ENCODE measurements at places on chromosomes 2 and 18.

DNA sequence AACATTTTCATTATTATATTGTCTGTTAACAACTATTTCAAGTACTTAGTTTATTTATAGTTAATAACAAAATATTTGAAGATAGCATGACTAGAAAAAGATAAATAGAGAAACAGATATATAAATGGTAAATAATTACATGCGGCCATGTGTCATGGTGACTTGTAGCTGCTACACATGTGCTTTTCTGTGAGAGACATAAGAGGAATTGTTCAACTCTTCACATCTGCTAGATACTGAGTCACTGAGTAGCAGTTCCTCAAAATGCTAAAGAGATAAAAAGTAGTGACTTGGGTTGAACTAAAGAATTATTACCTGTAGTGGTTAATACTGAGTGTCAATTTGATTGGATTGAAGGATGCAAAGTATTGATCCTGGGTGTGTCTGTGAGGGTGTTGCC is 37.5 kb upstream of the SCN9A start:
- no peak for DNase-seq

- DNase-seq: no peak
Observed at GRCh38 chr2:102619414-102620319, at the start of gene SLC9A2. Gene SLC9A2, plus strand, starts transcription at chr2:102619553. Its CDS starts 296 bp downstream, at chr2:102619849.

DNA sequence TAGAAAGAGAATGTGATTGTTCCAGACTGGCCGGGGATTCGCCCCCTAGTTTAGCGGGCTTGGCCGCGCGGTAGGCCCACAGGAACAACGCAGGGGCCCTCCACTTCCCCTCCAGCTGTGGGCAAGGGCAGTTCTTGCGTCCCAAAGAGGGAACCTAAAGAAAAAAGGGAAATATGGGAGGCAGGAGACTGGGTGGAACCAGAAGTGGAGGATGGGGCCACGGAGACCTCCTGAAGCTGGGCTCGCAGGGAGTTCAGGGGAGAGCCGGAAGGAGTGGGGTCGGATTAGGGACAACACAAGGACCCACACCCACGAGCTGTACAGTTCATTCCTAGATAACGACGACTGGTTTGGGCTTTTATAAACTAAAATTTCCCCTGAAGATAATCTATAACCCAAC is 18.2 kb downstream of the GNLY start:
- no peak for DNase-seq

DNA sequence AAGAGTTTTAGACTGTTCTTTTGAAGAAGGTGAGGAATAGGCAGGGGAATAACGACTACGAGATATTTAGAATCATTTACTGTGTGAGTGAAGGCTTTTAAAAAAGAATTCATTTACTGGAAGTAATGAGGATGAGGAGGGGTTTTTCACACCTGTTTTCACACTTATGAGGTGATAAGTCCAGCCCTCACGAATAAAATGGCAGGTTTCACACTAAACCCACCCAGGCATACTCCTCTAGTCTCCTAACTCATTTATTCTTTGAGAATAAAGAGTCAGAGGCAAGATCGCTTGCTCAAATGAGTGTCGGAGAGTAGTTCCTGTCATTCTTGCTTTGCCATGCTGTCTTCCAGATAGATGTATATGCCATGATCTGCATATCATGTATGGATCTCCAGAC is 79.0 kb upstream of the ZEB2 start:
- DNase-seq: no peak

DNA sequence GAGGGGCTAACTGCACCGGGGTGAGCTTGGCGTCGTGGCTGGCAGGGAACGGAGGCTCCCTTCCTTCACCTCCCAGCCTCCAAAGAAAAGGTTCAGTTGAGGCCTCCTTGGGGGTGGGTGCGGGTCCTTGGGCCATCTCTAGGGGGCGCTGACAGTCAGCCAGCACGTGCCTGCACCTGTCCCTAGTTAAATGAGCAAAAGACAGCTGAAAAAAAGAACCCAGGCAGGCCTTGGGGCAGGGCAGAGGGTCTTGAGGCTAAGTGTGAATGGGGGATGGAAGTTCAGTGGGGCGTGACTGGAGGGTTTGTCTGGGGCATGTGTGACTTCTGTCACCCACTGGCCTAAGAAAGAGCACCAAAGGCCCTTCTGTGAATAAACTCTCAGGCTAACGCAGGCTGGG is 56.4 kb downstream of the ZFP36L2 start:
- peak; percentile 49 for DNase-seq

DNA sequence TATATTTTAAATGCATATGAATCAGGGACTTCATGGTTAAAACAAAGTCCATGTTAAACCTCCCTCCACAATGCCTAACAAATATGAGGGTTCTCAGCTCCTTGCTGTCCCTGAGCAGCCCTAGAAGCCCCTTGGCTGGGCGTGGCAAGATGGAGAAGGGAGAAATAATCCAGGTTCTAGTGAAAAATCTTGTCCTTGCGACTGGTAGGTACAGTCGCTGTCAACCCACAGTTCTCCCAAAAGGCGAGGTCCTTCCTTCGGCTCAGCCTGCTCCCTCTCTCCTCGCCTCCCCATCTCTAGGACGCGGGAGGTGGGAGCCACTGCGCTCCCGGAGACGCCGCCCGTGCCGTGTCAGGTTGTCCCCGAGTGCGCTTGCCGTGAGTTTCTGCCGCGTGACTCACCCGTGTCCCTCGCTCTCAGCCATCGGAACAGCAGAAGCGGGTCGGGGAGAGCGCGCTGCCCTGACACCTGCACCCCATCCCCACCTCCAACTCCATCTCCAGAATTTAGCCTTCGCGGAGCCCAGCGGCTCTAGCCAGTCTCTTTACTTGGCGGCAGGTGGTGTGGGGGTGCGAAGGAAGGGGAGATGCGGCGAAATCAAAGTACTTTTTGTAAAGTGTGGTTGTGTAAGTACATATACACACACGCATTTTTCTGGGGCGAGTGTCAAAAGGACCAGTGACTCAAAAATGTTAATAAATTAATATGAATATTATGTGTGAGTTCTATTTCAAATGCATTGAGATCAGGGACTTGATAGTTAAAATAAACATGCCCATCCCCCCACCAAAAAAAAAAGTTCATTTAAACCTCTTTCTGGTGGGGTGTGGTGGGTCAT is 65.1 kb upstream of the TMEM17 start:
- no peak for DNase-seq

DNA sequence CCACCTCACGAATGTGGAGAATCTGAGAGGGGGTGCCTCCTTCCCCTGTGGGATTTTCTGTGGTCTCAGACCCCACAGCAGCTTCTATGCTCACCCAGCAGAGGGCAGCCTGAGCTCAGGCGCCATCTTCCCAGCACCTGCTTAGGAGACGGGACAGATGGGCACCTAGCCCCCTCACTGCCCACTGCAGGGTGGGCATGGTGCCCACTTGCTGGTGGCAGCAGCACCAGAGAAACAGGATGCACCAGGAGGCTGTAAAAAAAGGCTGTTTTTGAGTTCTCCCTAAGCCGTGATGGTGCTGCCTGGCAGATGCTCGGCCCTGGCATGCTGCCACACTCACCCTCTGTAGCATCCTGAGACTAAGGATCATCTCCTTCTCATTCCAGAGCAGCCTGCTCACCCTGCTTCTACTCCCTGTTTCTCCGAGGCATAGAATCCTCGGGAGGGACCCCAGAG is 19.1 kb upstream of the SLC20A1 start:
- DNase-seq: no peak

GRCh38 chr18:63979409-63979920 is 9.6 kb downstream of the SERPINB8 start:
- DNase-seq: no peak

- DNase-seq: no peak
Observed at GRCh38 chr2:233419602-233420391, 65.5 kb downstream of the DGKD start.

All from stimulated activated CD4-positive, alpha-beta T cell treated with anti-CD3 and anti-CD28 coated beads, TNF-alpha, amount 100 ng/mL, for 1 hour (primary cell).